ENCODE measurements at places on chromosomes 6 and 20. TPM values are rescaled to one million over a fixed set of nuclear protein-coding genes. Genes with fewer than 3 reads are reported as not detected.

The SGK2 gene
- 0.11 TPM for total RNA-seq

The MRPS26 gene
- 43.9 TPM for total RNA-seq

The HTR1E gene
- total RNA-seq, result not detected

The CST4 gene
- total RNA-seq, result not detected

The ID4 gene
- total RNA-seq, result not detected

The ANKRD6 gene
- 0.93 TPM for total RNA-seq

The TMEM244 gene
- not detected for total RNA-seq

The SLC2A10 gene
- not detected for total RNA-seq

The PDCD2 gene
- 87.8 TPM for total RNA-seq

The OR12D3 gene
- not detected for total RNA-seq

The C20orf202 gene
- total RNA-seq, result 0.11 TPM

The BMP7 gene
- not detected for total RNA-seq

The TNXB gene
- total RNA-seq, result 5.7 TPM

The ECT2L gene
- not detected for total RNA-seq

The TINAG gene
- not detected for total RNA-seq

The SMOC2 gene
- total RNA-seq, result not detected

The MOG gene
- total RNA-seq, result not detected

The PLEKHG1 gene
- total RNA-seq, result 0.57 TPM

The BPIFB4 gene
- total RNA-seq, result not detected

The MAFB gene
- 0.05 TPM for total RNA-seq

The R3HDML gene
- not detected for total RNA-seq

The LCA5 gene
- total RNA-seq, result 0.07 TPM

The SYCP2 gene
- total RNA-seq, result 8.5 TPM

The RPS6KA2 gene
- total RNA-seq, result 1.9 TPM

The EGFL8 gene
- total RNA-seq, result 8.7 TPM

Data from T-helper 2 cell treated with Interferon-gamma antibody and Interleukin-4, amounts not matched to agents 100 ng/mL and 5 ng/mL, for 36 hours (primary cell).